Glutamatergic neuron (in vitro differentiated cells): ENCODE measurements at places on chromosomes 4 and X. TPM values are rescaled to one million over a fixed set of nuclear protein-coding genes. Genes with fewer than 3 reads are reported as not detected.

Gene CXCL11
- not detected for total RNA-seq

Gene SERPINA7
- not detected for total RNA-seq

Gene SOWAHB
- total RNA-seq, result 0.17 TPM

Gene TLR1
- total RNA-seq, result not detected

Gene ZNF141
- total RNA-seq, result 22.0 TPM

Gene CT45A2
- not detected for total RNA-seq

Gene MAML3
- 59.4 TPM for total RNA-seq

Gene SPANXC
- not detected for total RNA-seq

Gene SERTM2
- total RNA-seq, result not detected
